Ureter (tissue), 1 donor: ENCODE measurements at places on chromosomes 6 and 20.

GRCh38 chr20:33305589-33306057, 22.6 kb downstream of the BPIFB1 start:
- DNase-seq: no peak

- DNase-seq: no peak
Measured at GRCh38 chr6:111118826-111119225, 31.5 kb downstream of the SLC16A10 start.

GRCh38 chr6:30399390-30400058, 54.6 kb downstream of the RPP21 start:
- DNase-seq: no peak

DNA sequence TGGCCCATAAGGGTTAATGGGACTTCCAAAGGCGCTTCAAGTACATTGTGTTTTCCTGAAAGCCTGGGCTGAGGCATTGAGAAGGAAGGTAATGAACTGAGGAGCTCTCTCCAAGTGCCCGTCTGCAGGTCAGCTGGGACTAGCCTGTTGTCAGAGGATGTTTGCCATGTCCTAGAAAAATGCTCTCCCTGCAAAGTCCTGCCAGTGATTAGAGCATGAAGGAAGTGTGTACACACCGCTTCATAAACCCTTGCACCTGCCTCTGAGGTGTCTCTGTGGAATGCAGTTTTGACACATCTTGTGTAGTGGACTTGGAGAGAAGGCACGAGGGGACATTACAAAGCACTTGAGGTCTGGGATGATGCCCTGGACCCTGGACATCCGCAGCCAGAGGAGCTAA, 506.7 kb downstream of the KIF16B start:
- no peak for DNase-seq

DNA sequence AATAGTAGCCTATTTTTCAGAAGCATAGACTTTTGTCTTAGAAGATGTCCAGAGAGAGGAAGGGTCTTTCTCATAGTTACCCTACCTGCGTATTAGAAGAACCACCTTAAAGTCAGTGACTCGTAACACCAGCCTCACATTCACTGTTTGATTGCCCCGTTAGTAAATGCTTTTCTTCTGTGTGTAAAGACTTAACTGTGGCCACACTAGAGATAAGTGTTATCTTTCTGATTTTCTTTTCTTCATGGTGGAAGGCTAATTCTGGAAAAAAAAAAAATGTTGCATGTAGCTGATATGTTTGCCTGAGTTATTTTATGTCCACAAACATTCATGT, 83.9 kb downstream of the SAMD3 start:
- no peak for DNase-seq

GRCh38 chr20:272718-273117, 15.2 kb downstream of the DEFB132 start:
- no peak for DNase-seq

DNA sequence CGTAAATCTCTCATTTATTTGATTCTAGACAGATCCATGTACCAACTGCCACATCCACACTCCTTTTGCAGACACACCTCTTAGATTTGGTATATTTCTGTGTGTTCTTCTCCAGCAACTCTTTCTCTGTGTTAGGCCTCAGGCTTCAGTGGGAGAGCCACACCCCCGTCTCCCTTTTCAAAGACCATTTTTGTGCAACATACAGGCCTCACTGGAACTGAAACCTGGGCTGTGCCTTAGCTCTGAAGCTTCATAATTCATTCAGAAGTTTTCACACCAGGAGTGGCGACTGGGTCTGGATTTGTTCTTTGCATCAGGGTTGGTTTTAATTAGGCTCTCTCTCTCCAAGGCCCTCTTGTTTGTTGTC, 170.2 kb downstream of the THBS2 start:
- DNase-seq: no peak

GRCh38 chr6:107064579-107065065, 36.6 kb downstream of the MTRES1 start:
- DNase-seq: no peak

DNA sequence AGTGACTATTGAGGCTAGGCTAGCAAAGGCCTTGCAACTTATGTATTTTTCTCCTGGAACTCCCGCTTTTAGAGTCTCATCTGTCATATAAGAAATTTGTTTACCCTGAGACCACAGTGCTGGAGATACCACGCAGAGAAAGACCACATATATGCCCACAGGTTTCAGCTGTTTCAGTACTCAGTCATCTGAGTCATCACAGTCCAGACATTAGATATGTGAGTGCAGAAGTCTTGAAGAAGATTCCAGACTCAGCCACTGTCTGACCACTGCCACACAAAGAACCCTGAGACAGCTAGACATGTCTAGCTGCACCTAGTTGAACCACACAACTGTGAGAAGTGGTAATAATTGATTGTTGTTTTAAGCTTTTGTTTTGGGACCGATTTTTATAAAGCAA, 648.3 kb downstream of the EPM2A start:
- no peak for DNase-seq

DNA sequence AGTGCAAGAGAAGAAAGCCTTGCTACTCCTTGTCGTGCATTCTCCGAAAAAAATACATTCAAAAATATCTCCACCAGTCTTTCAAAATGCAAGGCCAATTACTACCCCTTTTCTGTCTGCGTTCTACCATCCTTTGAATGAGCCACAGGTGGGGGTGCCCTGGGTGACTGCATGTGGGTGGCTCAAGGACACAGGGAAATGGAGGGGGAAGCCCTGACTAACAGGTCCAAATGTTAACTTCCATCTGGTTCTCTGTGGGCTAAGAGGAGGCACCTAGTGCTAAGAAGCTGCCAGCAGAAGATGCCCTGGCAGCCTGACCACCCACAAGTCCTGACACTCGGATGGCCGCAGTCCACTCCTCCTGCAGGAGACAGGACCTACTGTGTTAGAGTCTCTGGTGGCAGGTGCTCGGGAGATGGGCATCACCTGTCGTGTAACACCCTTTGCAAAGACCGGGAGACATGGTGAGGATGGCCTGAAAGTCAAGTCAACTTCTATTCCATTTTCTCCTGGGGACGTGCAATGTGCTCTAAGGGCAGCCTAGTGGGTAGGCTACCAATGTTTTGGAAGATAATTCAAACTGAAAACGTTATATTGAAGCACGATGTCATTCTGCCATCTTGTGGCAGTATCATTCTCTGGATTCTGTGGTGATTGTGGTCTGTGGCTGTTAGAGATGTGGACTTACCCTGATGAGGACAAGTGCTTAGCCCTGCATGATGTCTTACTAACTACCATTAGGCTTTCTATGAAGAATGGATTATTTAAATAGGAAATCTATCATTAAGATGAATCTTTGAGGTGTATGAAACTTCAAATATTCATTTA, 27.4 kb upstream of the IGF2R start:
- no peak for DNase-seq

GRCh38 chr6:509676-510075, 118.1 kb downstream of the IRF4 start:
- DNase-seq: no peak

DNA sequence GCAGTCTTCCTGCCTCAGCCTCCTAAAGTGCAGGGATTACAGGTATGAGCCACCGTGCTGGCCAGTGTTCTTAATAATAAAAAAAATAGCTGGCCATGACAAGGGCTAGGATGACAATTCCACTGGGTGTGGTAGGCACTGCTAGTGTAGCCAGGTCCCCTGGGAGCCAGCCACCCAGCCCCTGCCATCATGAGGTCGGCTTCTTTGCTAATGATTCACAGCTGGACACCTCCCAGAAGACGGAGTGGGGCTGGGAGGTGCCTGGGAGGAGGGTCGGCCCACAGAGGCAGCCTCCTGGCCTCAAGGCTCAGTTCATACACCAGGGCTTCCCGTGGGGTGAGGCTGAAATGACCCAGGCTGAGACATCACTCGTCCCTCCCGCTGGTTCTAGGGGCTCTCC, 230.4 kb downstream of the TAF4 start:
- no peak for DNase-seq

GRCh38 chr6:136609873-136610706, 59.9 kb upstream of the MAP7 start:
- peak; percentile 80 for DNase-seq

DNA sequence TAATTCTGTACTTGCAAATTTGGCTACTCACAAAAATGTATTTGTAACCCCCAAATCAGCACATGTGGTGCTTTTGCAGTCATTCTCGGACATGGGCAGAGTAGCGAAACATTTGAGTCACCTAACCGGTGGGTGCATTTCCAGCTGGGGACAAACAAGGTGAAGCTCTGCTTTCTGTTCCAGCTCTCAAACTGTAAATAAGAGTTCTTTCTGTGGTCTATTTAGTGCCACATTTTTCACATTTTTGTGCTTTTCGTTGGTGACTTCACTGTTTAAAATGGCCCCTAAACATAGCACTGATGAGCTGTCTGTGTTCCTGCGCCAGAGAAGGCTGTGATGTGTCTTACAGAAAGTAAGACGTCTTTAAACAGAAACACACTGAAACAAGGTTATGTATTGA, 244.5 kb downstream of the CDC5L start:
- DNase-seq: no peak

GRCh38 chr6:70241031-70241430, 61.9 kb downstream of the COL9A1 start:
- no peak for DNase-seq

DNA sequence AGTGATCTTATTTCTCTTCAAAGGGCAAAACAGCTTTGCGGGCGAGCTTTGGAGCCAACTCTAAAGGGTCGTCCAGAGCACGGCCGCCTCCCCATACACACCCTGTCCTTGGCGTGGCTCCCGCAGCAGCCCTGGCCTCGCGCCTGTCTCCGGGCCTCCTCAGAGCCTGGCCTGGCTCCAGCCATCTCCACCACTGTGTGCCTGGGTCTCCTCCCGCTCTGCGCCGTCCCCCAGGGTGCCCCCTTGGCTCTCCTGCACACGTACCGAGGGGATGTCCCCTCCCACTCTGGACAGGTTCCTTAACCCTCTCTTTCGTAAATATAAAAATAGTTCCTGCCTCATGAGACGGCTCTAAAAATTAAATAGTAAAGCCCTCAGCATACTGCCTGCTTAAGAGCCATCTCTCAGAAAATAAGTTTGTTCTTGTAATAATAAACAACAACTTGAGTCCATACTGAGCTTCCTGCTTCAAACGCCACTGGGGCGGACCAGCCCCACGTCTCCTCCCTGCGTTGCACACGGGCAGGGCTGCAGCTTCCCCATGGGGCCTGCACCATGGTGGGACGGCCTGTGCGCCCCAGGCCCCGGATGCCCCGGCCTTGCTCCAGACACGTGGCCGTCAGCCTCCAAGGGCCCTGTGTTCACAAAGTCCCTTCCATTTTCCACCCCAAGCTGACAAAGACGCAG, 226.2 kb downstream of the TTLL2 start:
- DNase-seq: peak; percentile 89

DNA sequence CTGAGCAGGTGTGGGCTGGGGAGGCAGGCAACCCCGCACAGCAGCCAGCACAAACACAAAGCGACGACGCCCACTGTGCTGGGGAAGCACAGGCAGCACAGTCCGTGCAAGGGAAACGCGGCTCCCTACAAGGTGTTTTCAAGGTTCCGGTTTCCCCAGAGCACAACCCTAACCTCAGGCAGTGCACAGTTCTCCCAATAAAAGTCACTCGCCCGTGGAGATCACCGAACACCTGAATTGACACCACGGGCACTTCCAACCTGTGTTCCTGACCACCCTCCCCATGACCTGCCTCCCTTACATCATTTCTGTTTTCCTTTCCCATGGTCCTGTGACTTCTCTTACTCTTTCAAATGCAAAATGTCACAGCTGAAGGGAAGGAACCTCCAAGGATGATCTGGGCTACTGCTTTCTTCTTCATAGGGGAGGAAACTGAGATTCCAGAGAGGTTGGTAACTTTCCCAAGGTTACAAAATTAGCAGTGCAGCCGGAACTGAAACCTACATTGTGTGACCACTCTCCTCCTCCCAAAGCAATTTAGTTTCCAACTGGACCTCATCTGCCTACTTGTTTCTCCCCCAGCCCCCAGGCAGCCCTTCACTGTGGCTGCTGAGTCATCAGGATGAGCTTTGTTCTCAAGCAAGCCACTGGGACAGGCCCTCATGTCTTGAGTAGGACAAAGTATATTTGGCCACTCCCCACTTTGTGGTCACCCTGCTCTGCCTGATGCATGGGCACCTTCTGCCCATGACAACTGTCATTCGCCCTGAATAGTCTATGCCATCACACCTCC, 125.3 kb downstream of the ATXN1 start:
- DNase-seq: no peak

DNA sequence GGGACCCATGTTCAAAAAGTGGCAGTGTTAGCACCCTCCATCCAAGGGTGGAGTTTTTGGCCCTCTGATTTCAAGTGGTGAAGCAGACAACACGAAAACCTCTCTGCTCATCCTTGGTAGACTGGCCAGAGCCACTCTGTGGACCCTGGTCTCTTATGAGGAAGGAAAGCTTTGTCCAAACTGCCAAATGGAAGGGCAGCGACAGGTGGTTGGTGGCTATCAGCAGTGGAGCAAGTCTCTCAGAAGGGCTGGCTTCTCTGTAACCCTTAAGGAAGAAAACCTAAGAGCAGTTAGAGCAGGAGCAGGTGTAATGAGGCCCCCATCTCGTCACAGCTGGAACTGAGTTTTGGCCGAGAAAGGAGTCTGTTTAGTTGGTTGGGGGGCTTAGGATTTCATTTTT, 155.8 kb downstream of the SLC16A10 start:
- no peak for DNase-seq

GRCh38 chr6:149862922-149863697, 1.0 kb downstream of the LRP11 start:
- peak; percentile 79 for DNase-seq

- DNase-seq: no peak
Measured at GRCh38 chr20:34388678-34389077, 25.6 kb downstream of the ITCH start.

- no peak for DNase-seq
Measured at GRCh38 chr6:139251045-139251690, 40.6 kb downstream of the TXLNB start.

- DNase-seq: no peak
Measured at GRCh38 chr6:9095729-9096128, 660.4 kb upstream of the SLC35B3 start.

DNA sequence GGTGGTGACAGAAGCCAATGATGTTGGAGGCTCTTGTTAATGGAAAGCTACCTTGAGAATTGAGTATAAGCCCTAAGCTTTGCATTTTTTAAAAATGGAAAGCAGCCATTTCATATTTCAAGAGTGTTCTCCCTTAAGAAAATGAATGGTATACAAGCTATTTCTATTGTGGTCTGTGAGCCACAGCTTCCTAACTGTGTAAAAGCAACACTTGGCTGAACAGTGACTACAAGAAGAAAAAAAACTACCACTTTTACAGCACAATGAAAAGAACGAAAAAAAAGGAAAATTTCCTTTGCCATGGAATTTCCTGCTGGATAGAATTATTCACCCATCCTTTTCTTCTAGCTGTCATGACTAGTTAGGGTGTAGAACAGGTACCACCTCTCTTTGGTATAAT, 397.1 kb upstream of the BTBD3 start:
- DNase-seq: no peak
